ENCODE measurements at places on chromosomes 4 and X.

GRCh38 chr4:88033309-88033708 lies 25.9 kb downstream of the PKD2 start:
- peak; percentile 61 for DNase-seq

- no peak for DNase-seq
These were observed 498.3 kb upstream of the INTU start for GRCh38 chr4:127134490-127134889.

DNA sequence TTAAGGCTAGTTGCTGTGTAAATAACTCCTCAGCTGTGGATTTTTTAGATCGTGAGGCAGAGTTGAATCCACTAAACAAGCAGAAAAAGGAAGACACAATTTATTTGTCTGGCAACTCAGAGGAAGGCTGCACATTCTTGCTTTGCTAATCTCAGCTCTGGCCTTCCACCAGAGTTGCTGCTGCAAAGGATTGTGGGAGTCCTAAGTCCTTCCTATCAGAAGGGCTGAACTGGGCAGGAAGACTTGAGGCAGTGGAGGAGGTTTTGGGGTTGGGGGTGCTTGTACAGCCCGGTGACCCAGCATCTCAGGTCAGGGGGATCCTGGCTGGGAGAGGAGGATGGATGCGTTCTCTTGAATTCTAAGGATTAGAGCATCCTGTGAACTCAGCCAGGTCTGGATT lies 11.0 kb upstream of the VSIG1 start:
- no peak for DNase-seq

GRCh38 chrX:30253257-30253656 lies 6.3 kb downstream of the MAGEB1 start:
- no peak for DNase-seq

GRCh38 chr4:54099748-54100574 lies at the start of gene GSX2:
GSX2 (plus strand) TSS chr4:54100163; CDS start chr4:54100345, 182 bp downstream.
- peak; percentile 46 for DNase-seq
